Left hindlimb (tissue), 1 donor: ENCODE measurements at places on chromosomes 13 and 19.

GRCh38 chr19:39848392-39848791 is 2.2 kb upstream of the FBL start:
- no peak for DNase-seq

- peak; percentile 79 for DNase-seq
These were observed 5.5 kb downstream of the EPS8L1 start for GRCh38 chr19:55080968-55081769.

DNA sequence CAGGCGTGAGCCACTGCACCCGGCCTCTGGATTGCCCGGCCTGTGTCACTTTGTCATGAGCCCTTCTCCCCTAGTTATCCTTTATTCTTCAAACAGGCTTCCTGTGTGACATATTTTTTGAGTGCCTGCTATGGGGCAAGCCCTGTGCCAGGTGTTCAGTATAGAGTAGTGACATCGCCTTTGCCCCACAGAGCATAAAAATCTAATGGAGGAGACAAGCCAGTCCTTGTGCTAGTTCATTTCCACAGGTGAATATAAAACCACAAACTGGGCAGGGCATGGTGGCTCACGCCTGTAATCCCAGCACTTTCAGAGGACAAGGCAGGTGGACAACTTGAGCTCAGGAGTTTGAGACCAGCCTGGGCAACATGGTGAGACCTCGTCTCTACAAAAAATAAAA is 43.2 kb downstream of the BBC3 start:
- no peak for DNase-seq

GRCh38 chr13:81927347-81927746 is 1586.4 kb upstream of the SPRY2 start:
- no peak for DNase-seq

- no peak for DNase-seq
These were observed 36.7 kb upstream of the DGKH start for GRCh38 chr13:42011601-42012350.

DNA sequence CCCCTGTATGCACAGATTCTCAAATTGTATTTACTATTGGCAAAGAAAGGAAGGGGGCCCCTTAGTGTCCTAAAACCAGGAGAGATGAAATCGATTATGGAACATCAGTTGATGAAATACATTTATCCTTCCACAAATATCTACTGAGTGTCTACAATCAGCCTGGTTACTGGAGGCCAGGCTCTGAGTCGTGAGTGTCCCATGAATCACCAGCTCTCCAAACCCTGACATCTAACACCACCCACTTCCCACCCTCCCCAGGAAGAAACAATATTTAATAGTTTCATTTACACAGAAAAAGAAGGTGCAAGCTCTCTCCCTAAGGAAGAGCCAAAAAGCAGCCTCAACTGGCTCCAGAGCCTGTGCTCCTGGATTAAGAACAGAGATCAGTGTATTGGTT is 25.2 kb downstream of the KCTD15 start:
- no peak for DNase-seq

DNA sequence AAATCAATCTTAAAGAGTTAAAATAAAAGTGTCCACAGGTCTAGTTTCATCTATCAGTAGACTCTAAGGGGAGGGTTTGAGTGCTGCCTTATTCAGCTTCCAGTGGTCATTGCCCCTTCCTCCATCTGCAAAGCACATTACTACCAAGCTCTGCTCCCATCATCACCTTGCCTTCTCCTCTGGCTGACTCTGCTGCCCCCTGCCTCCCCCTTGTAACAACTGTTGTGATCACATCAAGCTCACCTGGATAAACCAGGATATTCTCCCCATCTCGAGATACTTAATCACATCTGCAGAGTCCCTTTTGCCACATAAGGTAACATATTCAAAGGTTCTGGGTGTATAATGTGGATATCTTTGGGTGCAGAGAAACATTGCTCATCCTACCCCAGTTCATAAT is 43.3 kb upstream of the GPC6 start:
- DNase-seq: no peak

GRCh38 chr13:39530916-39531315 is 72.1 kb downstream of the LHFPL6 start:
- DNase-seq: no peak

DNA sequence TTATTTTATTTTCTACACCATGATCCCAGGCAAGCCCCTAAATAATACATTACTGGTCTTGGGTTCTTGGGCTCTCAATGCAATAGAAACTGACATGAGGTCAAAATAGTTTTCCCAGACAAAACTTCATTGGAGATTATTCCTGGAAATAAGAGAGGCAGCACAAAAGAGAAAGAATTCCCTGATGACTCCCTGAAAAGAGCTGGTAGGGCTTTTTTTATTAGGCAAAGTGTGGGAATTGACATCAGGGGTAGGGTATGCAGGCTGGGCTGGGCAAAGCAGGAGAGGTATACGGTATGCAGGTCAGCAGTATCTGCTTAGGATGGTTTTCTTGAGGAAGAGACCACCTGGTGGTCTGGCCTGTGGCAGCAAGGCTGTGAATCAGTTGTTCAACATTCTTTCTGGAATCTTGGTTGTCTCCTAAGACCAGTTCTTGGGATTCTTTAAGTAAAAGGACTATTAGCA is 9.3 kb upstream of the IGFL3 start:
- no peak for DNase-seq

- DNase-seq: peak; percentile 47
These were observed at the start of gene PDE4C for GRCh38 chr19:18225702-18226468. Gene PDE4C (minus strand): TSS chr19:18226438. CDS start chr19:18226415, 23 bp downstream.

- peak; percentile 68 for DNase-seq
These were observed at the start of gene TRPC4 for GRCh38 chr13:37869756-37870488. Gene TRPC4 (minus strand): TSS chr13:37869772. CDS start chr13:37783333, 86,439 bp downstream.

DNA sequence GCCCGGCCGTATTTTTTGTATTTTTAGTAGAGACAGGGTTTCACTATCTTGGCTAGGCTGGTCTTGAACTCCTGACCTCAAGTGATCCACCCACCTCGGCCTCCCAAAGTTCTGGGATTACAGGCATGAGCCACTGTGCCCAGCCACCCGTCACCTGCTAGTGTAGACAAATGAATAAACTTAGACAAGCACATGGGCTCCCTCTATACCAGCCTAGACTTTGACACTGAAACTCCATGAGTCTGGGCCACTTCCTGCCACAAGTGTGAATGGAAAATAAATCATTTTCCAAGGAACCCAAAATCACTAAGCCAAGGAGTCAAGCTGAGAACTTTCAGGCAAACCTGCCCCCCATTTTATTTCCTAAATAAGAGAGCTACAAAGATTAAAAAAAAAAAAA is 27.0 kb upstream of the TPT1 start:
- no peak for DNase-seq

- DNase-seq: no peak
These were observed 3.9 kb upstream of the ZNF550 start for GRCh38 chr19:57563547-57563946.

DNA sequence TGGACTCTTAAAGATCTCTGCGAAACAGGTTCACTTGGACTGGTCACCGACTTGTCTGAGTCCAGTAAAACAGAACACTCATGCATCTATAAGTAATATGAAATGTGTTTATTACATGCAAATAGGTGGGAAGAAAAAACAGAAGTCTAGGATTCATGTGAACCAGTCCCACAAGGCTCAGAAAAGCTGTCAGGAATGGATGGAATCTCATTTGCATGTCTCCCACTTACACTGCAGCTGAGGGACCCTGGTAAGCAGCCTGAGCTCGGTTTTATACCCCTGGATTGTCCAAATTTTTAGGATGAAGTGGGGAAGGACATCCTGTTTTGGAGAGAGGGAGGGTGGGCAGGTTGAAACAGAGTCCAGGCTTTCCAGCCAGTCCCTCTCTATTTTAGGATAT is 1545.1 kb upstream of the PCDH20 start:
- no peak for DNase-seq

DNA sequence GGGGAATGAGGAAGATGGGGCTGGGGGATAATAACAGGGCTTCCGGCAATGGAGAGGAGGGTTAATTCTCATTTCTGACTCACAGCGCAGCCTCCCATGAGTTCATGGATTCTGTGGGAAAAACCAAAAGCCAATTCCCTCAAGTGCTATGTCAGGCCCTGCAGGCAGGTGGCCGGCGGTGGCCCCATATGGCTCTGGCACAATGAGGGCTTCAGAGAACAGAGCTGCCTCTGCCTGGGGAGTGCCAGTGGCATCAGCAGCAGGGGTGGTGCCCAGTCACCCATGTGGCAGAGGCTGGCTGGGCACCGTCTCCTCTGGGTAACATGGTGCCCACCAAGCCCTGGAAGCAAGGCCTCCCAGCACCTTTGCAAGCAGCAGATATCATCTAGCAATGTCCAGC is 69.1 kb downstream of the ALOX5AP start:
- DNase-seq: no peak

DNA sequence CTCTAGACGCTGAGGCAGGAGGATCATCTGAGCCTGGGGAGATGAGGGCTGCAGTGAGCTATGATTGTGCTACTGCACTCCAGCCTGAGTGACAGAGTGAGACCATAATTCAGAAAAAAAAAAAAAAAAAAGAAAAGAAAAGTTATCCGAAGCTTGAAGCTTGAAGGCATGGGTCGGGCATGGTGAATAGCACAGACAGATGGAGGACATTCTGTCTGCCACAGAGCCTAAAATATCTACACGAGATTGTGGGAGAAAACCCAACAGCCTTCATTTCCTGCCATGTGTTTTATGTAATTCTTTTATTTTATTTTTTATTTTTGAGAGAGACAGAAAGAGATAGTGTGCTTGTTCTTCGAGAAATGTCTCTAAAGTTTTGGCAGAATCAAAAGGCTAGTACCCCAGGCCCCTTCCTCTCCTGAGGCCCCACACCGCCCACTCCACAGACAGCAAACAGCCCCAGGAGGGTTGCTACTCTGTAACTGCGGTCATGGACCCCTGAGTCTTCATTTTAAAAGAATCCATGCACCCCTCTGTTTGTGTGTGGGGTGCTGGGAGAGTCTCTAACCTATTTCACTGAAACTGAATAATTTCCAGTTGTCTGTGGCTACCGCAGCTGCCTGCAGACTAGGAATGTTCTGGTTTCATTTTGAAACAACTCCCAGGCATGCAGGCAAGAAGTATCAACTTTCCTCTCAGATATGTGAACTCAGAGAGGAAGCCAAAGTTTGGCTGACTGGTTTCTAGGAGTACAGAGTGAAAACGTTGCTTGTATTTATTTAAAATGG is 38.4 kb upstream of the RCBTB2 start:
- DNase-seq: peak; percentile 68

GRCh38 chr19:31013384-31014020 is 335.7 kb downstream of the TSHZ3 start:
- no peak for DNase-seq

DNA sequence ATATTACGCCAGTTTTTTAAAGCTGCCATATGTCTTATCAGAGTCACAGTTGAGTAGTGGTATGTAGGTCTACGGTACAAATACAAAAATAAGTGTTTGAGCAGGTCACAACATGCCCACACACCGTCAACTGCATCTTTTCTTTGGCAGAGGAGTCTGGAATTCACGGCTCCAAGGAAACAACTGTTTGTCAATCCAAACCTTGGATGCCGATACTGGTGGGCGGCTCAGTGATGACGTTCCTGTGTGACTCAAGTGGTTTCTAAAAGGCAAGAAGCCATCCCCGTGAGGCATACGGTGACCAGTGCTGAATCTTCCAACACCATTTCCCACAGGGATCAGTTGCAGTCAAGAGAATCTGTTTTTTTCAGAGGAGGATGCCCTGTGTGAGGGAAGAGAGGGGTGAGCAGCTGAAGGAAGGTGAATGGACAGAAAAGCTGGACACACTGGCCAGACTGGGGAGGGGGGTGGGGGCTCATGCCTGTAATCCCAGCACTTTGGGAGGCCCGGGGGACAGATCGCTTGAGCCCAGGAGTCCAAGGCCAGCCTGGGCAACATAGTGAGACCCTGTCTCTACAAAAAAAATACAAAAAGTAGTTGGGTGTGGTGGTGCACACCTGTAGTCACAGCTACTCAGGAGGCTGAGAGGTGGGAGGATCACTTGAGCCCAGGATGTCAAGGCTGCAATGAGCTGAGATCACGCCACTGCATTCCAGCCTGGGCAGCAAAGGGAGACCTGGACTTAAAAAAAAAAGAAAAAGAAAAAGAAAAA is 22.8 kb upstream of the CEBPG start:
- no peak for DNase-seq

GRCh38 chr13:62185631-62186255 is 770.1 kb upstream of the PCDH20 start:
- DNase-seq: no peak

DNA sequence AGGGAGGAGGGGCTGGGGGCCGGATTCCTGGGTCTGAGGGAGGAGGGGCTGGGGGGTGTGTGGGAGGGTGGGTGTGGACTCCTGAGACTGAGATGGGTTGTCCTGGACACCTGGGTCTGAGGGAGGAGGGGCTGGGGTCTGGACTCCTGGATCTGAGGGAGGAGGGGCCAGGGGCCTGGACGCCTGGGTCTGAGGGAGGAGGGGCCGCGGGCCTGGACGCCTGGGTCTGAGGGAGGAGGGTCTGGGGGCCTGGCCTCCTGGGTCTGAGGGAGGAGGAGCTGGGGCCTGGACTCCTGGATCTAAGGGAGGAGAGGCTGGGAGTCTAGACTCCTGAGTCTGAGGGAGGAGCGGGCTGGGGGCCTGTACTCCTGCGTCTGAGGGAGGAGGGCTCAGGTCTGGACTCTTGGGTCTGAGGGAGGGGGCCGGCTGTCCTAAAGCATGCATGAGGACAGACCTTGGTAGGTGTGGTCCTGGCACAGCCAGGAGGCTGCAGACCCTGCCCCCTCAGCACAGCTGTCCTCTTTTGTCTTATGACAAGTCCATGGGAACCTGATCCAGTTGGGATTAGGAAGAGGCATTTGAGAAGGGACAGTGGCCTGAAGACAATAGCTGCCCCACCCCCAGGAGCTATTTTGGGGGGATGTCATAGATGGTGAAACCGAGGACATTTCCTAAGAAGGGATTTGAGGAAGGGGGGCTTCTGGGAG is 1.3 kb downstream of the TNNT1 start:
- DNase-seq: peak; percentile 61

DNA sequence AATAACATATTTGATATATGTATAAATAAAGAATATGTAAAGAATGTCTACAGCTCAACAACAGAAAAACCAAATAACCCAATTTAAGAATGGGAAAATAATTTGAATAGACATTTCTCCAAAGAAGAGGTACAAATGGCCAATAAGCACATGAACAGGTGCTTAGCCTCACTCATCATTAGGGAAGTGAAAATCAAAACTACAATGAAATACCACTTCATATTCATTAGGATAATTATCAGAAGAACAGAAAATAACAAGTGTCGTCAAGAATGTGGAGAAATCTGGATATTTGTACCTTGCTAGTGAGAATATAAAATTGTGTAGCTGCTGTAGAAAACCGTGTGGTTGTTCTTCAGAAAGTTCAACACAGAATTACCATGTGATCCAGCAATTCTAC is 8.4 kb upstream of the SUPT20H start:
- no peak for DNase-seq

GRCh38 chr13:113845055-113845454 is 18.8 kb downstream of the GAS6 start:
- peak; percentile 21 for DNase-seq

GRCh38 chr13:48593536-48593935 is 60.2 kb upstream of the CYSLTR2 start:
- DNase-seq: no peak

DNA sequence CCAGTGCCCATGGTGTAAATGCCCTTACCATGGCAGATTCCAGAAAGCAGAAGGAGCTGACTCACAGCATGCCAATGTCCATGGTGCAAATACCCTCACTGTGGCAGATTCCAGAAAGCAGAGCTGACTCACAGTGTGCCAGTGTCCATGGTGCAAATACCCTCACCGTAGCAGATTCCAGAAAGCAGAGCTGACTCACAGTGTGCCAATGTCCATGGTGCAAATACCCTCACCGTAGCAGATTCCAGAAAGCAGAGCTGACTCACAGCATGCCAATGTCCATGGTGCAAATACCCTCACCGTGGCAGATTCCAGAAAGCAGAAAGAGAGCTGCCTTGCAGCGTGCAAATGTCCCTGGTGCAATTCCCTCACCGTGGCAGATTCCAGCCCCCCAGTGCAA is 163.8 kb upstream of the SOX1 start:
- no peak for DNase-seq

- DNase-seq: no peak
These were observed 42.8 kb downstream of the BICRA start for GRCh38 chr19:47651691-47652090.
